Activated CD4-positive, CD25-positive, alpha-beta regulatory T cell (primary cell): ENCODE measurements at places on chromosomes 12 and 14.

GRCh38 chr14:72745546-72745945, 148.4 kb downstream of the DPF3 start:
- DNase-seq: no peak

GRCh38 chr14:73452341-73453186, 5.8 kb downstream of the NUMB start:
- no peak for DNase-seq

GRCh38 chr12:130952171-130952954, 1.3 kb upstream of the ADGRD1 start:
- no peak for DNase-seq

DNA sequence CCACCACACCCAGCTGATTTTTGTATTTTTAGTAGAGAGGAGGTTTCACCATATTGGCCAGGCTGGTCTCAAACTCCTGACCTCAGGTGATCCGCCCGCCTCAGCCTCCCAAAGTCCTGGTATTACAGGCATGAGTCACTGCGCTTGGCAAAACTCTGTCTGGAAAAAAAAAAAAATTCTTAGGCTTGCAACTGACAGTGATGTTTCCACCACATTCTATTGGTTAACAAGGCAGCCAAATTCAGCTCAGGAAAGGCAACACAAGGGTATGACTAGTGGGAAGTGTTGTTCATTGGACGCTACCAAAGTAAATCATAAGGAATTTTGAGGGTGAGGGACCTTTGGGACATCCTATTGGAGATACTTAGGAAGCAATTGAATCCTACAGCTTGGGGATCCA, 2.9 kb upstream of the SBNO1 start:
- DNase-seq: no peak

GRCh38 chr12:55797068-55797467, 20.5 kb downstream of the SARNP start:
- no peak for DNase-seq

GRCh38 chr12:106131676-106132075, 7.1 kb downstream of the NUAK1 start:
- DNase-seq: no peak
